ENCODE measurements at places on chromosomes 4 and X.

DNA sequence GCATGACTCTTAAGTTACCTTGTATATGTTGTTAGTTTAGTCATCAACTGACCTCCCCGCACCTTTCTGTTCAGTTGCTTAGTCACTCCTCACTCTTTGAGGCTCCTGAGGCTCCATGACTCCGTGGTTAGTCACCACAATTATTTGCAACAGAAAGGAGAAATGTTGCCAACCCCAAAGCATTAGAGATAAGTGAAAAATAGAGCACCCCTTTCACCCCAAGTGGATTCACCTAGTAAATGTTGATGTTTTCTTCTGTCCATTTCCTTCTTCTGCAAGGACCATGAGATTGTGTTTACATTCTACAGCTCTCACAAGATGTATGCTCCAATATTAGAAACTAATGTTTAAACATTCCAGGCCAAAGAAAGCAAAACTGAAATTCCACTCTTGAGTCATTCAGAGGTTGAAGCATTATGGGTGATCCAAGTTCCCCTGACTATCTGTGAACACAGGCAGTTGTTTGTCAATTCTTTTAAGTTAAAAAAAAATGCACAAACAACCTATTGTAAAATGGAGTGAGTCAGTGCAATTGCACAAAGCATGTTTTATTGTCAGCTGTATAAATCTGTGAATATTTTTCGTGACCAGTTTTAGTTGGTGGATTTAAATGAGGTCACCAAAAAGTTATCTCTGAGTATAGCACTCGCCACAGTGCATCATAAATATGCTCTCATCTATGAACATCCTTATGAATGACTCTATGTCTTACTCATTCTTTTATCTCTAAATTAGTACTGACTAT lies 552.4 kb upstream of the MAGEB2 start:
- no peak for DNase-seq

GRCh38 chr4:67751260-67751659 lies 2.9 kb downstream of the GNRHR start:
- DNase-seq, result no peak

DNA sequence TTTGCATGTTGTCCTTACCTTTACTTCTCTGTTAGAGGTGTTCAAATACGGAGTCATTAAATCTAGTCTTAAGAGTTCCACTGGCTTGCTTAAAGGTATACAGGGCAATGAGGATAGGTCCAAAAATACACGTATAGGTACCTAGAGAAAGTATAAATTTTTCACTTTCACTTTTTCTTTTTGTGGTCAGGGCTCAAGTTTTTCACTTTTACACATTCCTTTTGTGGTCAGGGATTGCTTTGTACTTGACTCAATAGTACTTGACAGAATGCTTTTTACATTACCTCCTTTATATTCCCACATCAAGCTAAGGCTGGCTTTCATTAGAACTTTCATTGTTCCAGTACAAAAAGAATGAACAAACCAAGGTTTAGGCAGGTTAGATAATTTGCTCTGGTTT lies 21.7 kb downstream of the TMEM184C start:
- DNase-seq, result no peak

DNA sequence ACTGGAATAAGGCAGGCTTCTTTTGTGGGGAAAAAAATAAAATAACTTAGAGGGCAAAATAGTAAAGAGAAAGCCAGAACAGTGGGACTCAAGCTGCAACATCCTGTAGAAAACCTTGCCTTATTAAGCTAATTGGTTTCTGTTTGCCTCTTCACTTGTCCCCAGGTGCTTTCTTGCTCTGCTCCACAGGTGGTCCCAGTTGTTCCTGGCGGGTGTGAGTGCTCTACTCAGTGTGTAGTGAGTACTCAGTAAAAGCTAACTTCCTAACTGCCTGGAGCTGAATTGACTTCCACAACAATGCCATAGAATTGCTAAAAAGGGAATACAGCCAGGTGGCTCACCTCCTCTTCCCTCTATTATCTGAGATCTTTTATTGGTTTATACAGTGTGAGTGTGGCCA lies 930.2 kb downstream of the C4orf33 start:
- no peak for DNase-seq

GRCh38 chr4:158856852-158857251 lies 88.0 kb downstream of the FNIP2 start:
- no peak for DNase-seq

DNA sequence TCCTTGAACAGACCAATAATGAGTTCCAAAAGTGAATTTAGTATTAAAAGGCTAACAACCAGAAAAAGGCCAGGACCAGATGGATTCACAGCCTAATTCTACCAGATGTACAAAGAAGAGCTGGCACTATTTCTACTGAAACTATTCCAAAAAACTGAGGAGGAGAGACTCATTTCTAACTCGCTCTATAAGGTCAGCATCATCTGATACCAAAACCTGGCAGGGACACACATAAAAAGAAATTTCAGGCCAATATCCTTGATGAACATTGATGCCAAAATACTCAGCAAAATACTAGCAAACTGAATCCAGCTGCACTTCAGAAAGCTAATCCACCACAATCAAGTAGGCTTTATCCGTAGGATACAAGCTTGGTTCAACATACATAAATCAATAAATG lies 35.8 kb upstream of the USP46 start:
- no peak for DNase-seq

- no peak for DNase-seq
These were observed 14.5 kb downstream of the CLCN4 start for GRCh38 chrX:10171249-10171648.

DNA sequence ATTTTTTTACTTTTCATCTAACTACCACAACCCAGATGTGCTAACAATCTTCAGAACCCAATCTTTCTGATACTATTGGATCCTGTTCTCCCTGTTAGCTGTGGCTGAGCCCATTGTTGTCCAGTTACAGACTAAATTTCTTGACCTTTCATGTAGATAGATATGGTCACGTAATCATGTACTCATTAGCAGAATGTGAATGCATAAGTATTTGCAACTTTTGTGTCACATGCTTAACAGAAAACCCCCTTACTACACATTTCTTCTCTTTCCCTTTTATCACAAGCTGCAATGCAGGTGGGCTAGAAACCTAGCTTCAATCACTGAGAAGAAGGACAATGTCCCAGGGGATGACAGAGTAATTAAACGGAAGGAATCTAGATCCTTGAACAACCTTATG lies 13.1 kb upstream of the FAM13A start:
- DNase-seq, result no peak

- DNase-seq, result no peak
These were observed 30.2 kb downstream of the REELD1 start for GRCh38 chr4:146244496-146244895.

- DNase-seq, result no peak
These were observed 62.1 kb upstream of the S100G start for GRCh38 chrX:16587836-16588235.

- no peak for DNase-seq
These were observed 45.1 kb upstream of the PPARGC1A start for GRCh38 chr4:23934915-23935314.

DNA sequence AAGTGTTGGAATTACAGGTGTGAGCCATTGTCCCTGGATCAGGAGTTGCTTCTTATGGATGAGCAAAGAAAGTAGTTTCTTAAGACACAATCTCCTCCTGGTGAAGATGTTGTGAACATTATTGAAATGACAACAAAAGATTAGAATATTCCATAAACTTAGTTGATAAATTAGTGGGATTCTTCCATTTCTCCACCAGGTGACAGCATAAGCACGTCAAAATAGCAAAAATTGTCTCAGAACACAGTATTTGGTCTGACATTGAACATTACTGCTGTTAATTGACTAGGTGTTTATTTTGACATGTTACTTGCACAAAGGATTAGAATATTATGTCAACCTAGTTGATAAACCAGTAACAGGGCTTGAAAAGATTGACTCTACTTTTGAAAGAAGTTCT lies 21.6 kb downstream of the CLDN34 start:
- DNase-seq, result no peak

- DNase-seq, result no peak
These were observed 340.0 kb upstream of the GALNTL6 start for GRCh38 chr4:171473155-171473554.

- DNase-seq, result no peak
These were observed 67.0 kb upstream of the MSX1 start for GRCh38 chr4:4792466-4792865.

- no peak for DNase-seq
These were observed 475.5 kb upstream of the FGF16 start for GRCh38 chrX:76971393-76972376.

DNA sequence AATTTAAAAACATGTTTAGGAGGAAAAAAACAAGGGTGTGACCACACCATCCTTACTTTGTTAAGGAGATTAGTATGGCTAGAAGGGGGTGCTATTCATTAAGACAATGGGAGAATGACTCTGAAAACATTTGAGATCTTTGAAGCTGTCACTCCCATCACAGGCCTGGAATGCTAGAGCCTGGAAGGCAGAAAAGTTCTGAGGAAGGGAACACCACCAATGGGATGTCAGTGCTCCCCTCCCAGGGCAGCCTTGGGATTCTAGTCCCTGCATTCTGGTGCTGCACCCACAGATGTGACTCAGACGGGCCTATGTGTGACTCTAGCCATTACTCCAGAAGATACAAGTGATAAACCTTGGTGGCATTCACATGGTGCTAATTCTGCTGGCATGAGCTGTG lies 162.2 kb upstream of the ANXA10 start:
- DNase-seq, result no peak

DNA sequence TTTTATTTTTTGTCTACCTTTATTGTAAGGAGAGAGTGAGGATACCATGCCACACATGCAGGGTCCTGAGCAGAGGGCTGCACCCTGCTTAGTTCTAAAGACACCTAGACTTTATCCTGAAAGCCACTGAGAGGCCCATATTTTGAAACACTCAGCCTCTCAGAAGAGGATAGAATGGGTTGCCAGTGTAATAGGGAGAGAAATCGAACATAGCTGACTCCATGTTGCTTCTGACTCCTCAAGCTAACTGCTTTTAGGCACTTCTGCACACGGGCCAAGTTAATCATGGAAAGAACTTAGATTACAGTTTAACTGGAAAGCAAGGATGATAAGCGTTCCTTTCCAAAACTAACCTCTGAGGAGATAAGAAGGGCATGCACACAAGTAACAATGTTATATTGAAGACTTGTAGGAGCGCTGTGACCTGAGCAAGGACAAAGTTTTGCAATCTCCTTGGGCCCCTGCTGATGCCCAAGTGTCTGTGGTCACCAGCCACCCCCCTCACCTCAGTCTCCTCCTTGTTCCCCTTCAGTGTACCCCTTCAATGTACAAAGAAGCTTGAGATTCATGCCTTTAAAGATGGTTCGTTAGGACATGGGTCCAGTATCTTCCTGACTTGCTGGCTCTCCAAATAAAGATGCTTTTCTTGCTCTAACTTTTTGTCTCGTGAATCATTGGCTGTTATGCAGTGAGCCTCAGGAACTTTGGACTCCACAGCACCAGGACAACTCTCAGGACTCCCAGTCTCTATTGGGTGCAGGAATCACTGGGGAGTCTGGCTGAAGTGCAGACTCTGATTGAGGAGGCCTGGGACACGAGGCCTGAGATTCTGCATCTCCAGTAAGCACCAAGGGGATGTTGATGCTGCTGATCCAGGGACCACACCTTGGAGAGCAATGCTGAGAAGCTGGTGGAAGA lies 25.4 kb upstream of the CD99 start:
- no peak for DNase-seq

DNA sequence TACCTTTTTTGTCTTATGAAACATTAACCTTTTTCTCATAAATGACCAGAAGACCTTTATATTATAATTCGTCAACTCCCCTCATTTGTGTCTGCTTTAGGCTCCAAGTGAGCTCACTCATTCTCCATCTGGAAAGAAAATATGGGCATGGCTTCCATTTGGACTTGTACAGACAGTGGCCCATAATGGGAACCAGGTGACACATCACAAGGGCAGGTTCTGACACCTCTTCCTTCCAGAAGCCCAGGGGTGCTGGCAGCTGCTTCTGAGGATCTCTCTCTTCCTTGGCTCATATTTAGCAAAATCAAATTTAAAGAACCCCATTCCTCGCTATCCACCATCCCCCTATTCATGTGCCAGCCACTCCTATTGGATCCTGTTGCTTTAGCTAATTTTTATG lies 69.6 kb downstream of the CD38 start:
- DNase-seq, result no peak

DNA sequence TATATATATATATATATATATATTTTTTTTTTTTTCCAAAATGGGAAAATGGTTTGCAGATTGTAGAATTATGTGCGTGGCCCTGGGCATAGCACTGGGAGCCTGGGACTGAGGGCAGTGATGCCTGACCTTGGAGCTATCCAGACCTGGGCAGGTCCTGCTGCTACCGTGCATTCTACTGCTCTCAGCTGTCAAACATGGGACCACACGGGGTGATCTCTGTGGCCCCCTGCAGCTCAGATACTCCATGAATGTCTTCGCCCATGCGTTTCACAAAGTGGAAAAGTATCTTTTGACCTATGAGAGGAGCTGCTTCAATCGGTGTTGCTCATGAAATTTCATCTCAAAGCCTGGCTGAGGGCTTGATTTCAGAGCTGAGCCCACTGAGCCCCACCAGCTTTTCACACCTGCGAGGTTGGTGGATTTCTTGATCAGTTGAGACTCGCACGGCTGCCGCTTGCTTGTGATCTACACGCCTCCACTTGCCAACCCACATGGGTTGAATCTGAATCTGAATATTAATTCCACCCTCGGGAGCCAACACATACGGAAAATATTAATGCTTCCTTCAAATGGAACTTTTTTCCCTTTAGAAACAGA lies 35.7 kb downstream of the ING2 start:
- DNase-seq, result no peak

DNA sequence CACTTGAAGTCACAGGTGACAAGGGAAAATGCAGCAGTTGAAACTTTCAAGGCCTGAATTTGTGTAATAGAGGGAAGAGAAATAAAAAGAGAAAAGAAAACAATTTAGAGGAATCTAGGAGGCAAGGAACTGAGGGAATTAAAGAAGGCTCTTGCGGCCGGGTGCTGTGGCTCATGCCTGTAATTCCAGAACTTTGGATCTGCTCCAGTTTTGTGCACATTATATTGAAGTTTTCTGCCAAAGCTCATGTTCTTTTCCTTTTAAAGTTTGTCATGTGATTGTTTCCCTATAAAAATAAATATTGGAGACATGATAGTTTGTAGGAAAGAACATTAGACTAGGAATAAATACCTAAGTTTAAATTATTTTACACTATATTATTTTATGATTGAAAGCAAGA lies 433.9 kb upstream of the CPEB2 start:
- no peak for DNase-seq

GRCh38 chr4:2397596-2398379 lies 20.7 kb downstream of the ZFYVE28 start:
- no peak for DNase-seq
